Sigmoid colon (tissue), 7 donors: ENCODE measurements at places on chromosomes 16 and 17. TPM values are rescaled to one million over a fixed set of nuclear protein-coding genes. Genes with fewer than 3 reads are reported as not detected.

DNA sequence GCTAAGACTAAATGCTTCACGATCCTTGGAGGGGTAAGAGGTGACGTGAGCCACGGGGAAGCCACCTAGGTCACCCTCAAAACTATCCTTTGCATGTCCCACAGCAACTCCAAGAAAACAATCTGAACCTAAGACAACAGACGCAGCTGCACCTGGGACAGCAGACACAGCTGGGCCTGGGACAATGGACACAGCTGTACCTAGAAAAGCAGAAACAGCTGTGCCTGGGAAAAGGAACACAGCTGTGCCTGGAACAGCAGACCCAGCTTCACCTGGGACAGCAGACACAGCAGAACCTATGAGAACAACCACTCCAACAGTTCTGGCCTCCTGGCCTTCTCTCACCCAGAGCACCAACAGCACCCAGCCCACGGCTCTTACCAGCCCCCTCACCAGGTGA is 11.7 kb upstream of the CD300LD start:
- peaks cover 16% of the 10 kb centered on the region for H3K4me1 ChIP-seq
- no peak overlapping the region for H3K4me3 ChIP-seq
- H3K36me3 ChIP-seq, result no peaks in the 10 kb centered on the region
- DNase-seq, result no peak
- no peaks in the 10 kb centered on the region for H3K27me3 ChIP-seq

DNA sequence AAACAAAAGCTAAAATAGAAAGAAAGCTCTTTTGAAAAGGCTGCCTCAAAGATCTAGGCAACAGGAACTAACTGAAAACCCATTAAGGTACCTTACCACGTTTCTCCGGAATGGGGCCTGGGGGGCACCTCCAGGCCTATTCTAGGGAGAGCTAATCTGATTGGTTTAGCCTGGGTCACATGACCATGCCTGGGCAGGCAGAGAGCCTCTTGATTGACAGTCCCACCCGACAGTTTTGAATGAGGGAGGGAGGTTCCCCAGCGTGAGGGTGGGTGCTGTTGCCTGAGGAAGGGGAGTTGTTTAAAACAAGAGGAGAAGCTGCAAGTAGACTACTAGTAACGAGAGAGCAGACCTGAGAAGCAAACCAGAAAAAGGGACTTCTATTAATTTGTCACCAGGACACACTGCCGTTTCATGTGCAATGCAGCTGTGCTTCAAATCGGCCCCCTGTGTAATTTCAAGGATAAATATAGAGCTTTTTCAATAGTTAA is 143.4 kb upstream of the HS3ST2 start:
- no peaks in the 10 kb centered on the region for H3K36me3 ChIP-seq
- peaks cover 20% of the 10 kb centered on the region for H3K4me1 ChIP-seq
- no peaks in the 10 kb centered on the region for H3K27me3 ChIP-seq
- peak; percentile 65 for DNase-seq
- H3K27ac ChIP-seq, result no peak overlapping the region

- H3K27me3 ChIP-seq, result no peaks in the 10 kb centered on the region
- peak; percentile 44 for DNase-seq
- no peaks in the 10 kb centered on the region for H3K36me3 ChIP-seq
- H3K27ac ChIP-seq, result no peak overlapping the region
- H3K4me3 ChIP-seq, result no peak overlapping the region
- no peaks in the 10 kb centered on the region for H3K4me1 ChIP-seq
These were observed 21.7 kb downstream of the KATNIP start for GRCh38 chr16:27571433-27572326.

- H3K36me3 ChIP-seq, result no peaks in the 10 kb centered on the region
- H3K4me3 ChIP-seq, result no peak overlapping the region
- DNase-seq, result no peak
- H3K27me3 ChIP-seq, result no peaks in the 10 kb centered on the region
These were observed 19.6 kb upstream of the EEF2K start for GRCh38 chr16:22186517-22186916.

DNA sequence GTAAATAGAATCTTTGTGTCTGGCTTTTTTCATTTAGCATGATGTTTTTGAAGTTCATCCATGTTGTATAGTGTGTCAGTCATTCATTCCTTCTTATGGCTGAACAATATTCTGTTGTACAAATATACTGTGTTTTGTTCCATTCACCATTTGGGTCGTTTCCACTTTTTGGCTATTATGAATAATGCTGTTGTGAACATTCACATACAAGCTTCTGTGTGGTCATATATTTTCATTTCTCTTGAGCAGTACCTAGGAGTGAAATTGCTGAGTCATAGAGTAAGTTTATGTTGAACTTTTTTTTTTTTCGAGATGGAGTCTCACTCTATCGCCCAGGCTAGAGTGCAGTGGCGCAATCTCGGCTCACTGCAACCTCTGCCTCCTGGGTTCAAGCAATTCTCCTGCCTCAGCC is 32.3 kb upstream of the TAOK1 start:
- H3K27me3 ChIP-seq, result no peaks in the 10 kb centered on the region
- H3K27ac ChIP-seq, result peak overlapping the region; percentile 62
- DNase-seq, result no peak
- peaks cover 17% of the 10 kb centered on the region for H3K4me1 ChIP-seq
- H3K4me3 ChIP-seq, result no peak overlapping the region
- no peaks in the 10 kb centered on the region for H3K36me3 ChIP-seq

GRCh38 chr17:60416368-60416925 is 5.8 kb upstream of the CHCT1 start:
- H3K36me3 ChIP-seq, result no peaks in the 10 kb centered on the region
- H3K4me1 ChIP-seq, result no peaks in the 10 kb centered on the region
- no peak for DNase-seq
- no peaks in the 10 kb centered on the region for H3K27me3 ChIP-seq
- H3K4me3 ChIP-seq, result no peak overlapping the region
- no peak overlapping the region for H3K27ac ChIP-seq

Gene BEAN1
- not detected for total RNA-seq
